Activated T-cell treated with anti-CD3 and anti-CD28 coated beads, Interleukin-2, amount 50 U/mL, for 4 hours (primary cell): ENCODE measurements at places on chromosomes 12 and 14. TPM values are rescaled to one million over a fixed set of nuclear protein-coding genes. Genes with fewer than 3 reads are reported as not detected.
A peak's percentile ranks its signal among the peaks of the same experiment; 100 is the strongest.

GALNT4 gene
- total RNA-seq, result 5.5 TPM

DNA sequence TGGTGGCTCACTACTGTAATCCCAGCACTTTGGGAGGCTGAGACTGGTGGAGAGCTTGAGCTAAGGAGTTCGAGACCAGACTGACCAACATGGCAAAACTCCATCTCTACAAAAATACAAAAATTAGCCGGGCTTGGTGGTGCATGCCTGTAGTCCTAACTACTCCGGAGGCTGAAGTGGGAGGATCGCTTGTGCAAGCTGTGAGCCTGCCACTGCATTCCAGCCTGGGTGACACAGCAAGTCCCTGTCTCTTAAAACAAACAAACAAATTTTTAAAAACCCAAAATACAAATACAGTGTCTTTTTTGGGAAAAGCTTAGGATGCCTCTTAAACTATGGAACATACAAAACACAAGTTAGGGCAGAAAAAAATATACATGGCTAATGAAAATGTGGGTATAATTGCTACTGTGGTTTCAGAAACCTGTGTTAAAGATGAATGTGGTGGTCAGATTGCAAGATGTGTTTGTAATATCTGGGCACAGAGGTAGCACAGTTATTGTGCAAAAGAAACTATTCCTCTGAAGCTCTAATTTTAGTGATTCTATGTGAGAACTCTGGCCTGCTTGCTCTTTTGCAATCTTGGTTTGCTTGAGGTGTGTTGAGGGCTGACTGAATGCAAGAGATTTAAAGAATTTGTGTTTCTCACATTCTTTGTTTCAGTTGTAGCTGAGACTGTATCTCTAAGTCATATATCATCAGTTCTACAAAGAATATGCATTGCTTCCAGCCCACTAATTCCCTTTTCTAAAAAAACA, 3.9 kb upstream of the HSPA2 start:
- DNase-seq, result no peak

TAS2R9 gene
- not detected for total RNA-seq

- no peak for DNase-seq
Measured at GRCh38 chr12:25733541-25733940, 180.5 kb upstream of the LMNTD1 start.

DNA sequence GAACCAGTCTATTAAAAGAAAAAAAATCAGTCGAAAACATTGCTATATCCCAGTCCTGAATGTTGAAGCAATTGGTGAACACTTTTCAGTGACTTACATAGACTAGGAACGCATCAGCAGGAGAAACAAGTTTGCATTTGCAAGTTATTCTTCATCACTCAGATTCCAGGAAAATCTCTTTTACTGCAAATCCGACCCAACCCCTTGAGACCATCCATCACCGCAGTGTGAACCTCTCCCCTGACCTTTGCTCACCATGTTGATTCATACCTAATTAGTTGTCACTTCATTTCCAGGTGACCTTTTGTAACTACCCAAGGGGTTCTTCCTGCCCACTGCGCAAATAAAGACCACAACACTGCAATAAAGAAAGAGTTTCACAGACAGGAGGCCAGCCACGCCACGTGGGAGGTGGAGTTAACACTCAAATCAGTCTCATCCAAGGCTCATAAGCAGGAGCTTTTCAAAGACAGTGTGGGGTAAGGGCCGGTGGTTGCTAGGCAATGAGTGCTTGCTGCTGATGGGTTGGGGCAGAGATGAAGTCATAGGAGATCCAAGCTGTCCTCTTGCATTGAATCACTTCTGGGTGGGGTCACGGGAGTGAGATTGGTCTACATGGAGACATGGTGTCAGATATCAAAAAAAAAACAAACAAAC, 241.3 kb upstream of the TMEM132C start:
- DNase-seq, result no peak

GRCh38 chr12:104457746-104458693, 1.3 kb downstream of the CHST11 start:
- peak; percentile 50 for DNase-seq

- no peak for DNase-seq
Measured at GRCh38 chr14:64645220-64645892, 58.9 kb upstream of the PLEKHG3 start.

SLC7A7 gene
- total RNA-seq, result 0.51 TPM

AJUBA gene
- total RNA-seq, result 2.6 TPM

GRCh38 chr14:96072746-96073145, 33.6 kb downstream of the C14orf132 start:
- DNase-seq, result no peak

ERG28 gene
- total RNA-seq, result 16.8 TPM

TPPP2 gene
- not detected for total RNA-seq

CCDC197 gene
- not detected for total RNA-seq

- no peak for DNase-seq
Measured at GRCh38 chr14:60058087-60058486, 33.6 kb upstream of the PCNX4 start.

DNA sequence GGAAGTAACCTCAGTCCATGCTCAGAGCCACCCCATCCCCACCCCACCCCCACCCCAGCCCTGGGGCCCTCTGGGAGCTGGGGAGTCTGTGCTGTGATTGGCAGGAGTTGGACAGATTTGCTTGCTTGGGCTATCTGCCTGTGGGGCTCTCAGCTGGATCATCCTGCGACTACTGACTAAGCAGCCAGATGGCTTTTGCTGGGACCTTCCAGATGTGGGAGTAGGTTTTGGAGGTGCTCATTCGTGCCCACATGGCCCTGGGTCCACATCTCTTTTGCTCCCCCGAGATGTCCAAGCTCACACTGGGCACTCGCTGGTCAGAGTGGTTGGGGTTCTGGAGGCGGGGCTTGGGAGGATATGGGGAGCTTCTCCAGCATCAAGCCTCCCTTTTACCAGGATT, 138.9 kb downstream of the TSPAN9 start:
- DNase-seq, result no peak

GRCh38 chr12:16350682-16351081, 3.2 kb downstream of the MGST1 start:
- DNase-seq, result no peak

GRCh38 chr12:106522708-106523107, 60.1 kb upstream of the RFX4 start:
- no peak for DNase-seq

DNA sequence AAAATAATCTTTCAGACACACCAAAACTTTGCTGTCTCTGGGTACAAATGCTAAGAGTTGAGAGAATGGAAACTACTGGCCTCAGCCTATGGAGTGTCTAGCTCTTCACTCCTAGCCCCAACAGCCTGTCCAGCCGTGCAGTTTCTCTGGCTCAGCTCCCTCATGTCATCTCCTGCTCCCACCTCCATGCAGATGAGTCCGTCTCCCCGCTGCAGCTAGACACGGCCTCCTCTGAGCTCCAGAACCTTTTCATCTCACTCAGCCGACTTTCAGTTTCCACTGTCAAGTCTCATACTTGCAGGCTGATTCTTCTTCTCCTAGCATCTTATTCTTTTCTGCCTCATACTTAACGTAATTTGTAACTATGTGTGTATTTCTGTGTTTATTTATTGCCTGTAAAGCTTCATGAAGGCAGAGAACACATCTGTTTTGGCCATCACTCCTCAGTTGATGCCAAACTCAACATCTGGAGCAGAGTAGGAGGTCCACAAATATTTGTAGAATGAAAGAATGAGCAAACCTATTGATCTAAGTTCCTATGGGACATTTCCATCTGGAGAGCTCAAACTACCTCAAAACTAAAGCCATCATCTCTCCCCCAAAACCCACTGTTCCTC, 139.8 kb upstream of the PWP1 start:
- DNase-seq, result no peak

GRCh38 chr12:71558445-71558844, 105.2 kb downstream of the ZFC3H1 start:
- no peak for DNase-seq

GPX2 gene
- total RNA-seq, result not detected

NPAS3 gene
- not detected for total RNA-seq

ADSS1 gene
- total RNA-seq, result 1.2 TPM

DNA sequence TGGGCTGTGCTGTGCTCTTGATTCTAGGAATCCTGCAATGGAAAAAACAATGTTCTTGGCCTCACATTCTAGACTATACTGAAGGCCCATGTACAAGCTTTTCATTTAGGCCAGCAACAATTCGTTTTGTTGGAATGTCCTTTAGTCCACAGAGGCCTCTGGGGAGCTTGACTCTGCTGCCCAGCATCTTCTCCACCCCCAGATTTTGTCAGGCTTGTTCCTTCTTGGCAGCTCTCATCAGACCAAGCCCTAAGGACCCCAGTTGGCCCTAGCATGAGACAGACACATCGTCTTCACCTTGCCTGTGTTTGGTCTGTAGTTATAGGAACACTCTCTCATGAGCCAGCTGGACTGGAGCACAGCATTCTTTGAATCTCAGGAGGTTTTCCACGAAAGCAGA, 300.1 kb downstream of the VRK1 start:
- no peak for DNase-seq

DNA sequence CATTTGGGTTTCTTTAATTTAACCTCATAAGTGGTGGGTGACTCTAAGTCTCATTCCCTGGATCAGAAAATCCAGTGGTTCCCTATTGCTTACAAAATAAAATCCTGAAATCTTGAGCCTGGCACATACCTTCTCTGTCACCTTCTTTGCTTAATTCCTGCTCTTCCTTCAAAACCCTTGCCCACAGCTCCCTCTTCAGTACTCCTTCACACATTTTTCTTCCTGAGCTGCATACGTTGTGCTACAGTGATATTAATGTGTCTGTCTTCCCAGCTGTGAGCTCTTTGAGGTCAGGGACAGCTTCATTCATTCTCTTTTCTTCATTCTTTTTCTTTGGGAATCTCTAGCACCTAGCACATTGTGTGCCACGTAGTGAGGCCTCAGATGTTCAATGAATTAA, 9.5 kb downstream of the TSPAN11 start:
- DNase-seq, result no peak

PMCH gene
- not detected for total RNA-seq

DNA sequence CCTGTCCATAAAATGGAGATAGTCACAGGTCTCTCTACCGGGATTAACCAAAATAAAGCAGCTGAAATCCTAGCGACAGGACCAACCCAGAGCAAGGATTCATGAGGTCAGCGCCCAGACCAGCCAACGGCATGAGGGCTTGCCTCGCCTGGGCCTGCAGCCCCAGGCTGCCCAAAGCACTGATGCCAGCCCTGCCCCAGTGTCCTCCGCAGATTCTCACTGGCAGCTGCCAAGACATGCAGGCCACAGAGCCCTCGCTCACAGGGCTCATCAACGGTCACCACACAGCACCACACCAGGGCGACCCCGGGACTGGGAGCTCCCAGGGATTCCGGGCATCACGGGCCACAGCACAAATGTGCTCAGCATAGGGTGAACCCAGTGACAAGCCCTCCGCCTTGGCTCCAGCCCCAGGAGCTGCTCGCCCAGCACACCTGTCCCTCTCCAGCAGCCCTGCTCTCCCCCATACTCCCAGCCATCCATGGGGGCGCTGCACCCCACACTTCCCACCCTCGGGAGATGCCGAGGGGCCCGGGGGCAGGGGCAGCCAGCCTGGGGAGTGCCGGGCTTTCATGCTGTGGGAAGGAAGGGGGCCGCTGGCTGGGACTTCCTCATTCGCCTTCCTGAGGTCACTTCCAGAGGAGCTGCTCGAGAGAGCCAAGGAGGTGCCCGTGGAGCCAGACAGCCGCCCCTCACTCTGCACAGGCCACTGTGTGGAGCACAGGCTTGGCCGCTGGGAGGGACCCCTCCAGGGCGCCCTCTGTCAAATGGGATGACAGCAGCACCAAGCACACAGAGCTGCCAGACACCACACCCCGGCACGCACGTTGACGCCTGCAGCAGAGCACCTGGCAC, 14.1 kb downstream of the RAB35 start:
- DNase-seq, result no peak

EFS gene
- total RNA-seq, result 0.08 TPM

SLC6A13 gene
- not detected for total RNA-seq

SPIC gene
- total RNA-seq, result not detected

PPM1H gene
- total RNA-seq, result 0.19 TPM

DNA sequence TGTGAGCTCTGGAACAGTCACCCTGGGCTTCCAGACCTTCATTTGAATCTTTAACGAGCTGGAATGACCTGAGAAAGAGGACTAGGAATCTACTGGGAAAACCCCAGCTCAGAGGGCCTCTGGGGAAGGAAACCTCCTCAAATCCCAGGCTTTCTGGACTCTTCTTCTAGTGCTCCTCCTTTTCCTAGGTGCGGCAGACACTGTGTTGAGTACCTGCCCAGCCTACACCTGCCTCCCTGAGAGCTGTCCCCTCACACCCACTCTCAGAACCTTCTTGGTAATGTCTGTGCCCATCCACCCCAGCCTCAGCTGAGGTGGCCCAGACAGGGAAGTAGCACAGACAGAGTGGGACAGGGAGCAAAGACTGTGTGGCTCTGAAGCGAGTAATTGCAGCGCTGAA, 47.9 kb upstream of the TMEM263 start:
- DNase-seq, result no peak

GRCh38 chr14:91063119-91063518, 2.7 kb upstream of the RPS6KA5 start:
- no peak for DNase-seq

- DNase-seq, result no peak
Measured at GRCh38 chr12:54058128-54058768, 4.6 kb downstream of the HOXC4 start.

- DNase-seq, result no peak
Measured at GRCh38 chr14:92224358-92224954, 98.5 kb upstream of the SLC24A4 start.

- no peak for DNase-seq
Measured at GRCh38 chr12:71291746-71292145, 133.9 kb upstream of the TSPAN8 start.

- no peak for DNase-seq
Measured at GRCh38 chr12:25825446-25825845, 133.0 kb upstream of the RASSF8 start.

KRT79 gene
- total RNA-seq, result not detected
